GM23338 (cell line): ENCODE measurements at places on chromosomes 16 and 17. TPM values are rescaled to one million over a fixed set of nuclear protein-coding genes. Genes with fewer than 3 reads are reported as not detected.

- no peak overlapping the region for H3K27ac ChIP-seq
- H3K36me3 ChIP-seq, result peaks cover 13% of the 10 kb centered on the region; the same call in 1 of the 2 replicates
- no peaks in the 10 kb centered on the region for H3K4me1 ChIP-seq
- no peak for DNase-seq
- H3K4me3 ChIP-seq, result no peak overlapping the region
Measured at GRCh38 chr17:705863-706262, 8.8 kb downstream of the VPS53 start.

- H3K27ac ChIP-seq, result no peak overlapping the region
- no peak overlapping the region for H3K4me3 ChIP-seq
- DNase-seq, result no peak
- no peaks in the 10 kb centered on the region for H3K27me3 ChIP-seq
- H3K4me1 ChIP-seq, result peaks cover 7% of the 10 kb centered on the region; the same call in 1 of the 2 replicates
Measured at GRCh38 chr17:12567077-12568053, 98.3 kb upstream of the MYOCD start.

DNA sequence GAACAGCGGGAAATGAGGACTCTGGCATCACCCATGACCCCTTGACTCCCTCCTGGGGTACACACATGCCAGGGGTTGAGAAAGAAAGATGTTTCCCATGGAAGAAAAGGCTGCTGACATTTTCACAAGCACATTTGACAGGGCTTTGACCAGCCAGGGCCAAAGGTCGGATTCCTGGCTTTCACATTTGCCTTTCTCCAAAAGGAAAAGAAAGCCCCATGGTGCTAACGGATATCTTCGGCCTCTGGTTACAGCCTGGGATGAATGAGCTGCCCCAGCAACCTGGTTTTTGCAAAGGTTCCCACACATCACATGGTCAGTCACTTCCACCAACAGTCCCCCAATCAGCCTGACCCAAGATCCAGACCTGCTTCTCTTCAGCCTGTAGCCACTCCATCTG is 478.2 kb upstream of the CDH11 start:
- no peaks in the 10 kb centered on the region for H3K4me1 ChIP-seq
- H3K27me3 ChIP-seq, result no peaks in the 10 kb centered on the region
- H3K27ac ChIP-seq, result no peak overlapping the region
- H3K36me3 ChIP-seq, result no peaks in the 10 kb centered on the region
- no peak for DNase-seq

- H3K27me3 ChIP-seq, result no peaks in the 10 kb centered on the region
- H3K4me1 ChIP-seq, result no peaks in the 10 kb centered on the region
- DNase-seq, result no peak
- no peak overlapping the region for H3K4me3 ChIP-seq
- H3K36me3 ChIP-seq, result no peaks in the 10 kb centered on the region
Measured at GRCh38 chr16:68376590-68376989, 65.8 kb downstream of the PRMT7 start.

DNA sequence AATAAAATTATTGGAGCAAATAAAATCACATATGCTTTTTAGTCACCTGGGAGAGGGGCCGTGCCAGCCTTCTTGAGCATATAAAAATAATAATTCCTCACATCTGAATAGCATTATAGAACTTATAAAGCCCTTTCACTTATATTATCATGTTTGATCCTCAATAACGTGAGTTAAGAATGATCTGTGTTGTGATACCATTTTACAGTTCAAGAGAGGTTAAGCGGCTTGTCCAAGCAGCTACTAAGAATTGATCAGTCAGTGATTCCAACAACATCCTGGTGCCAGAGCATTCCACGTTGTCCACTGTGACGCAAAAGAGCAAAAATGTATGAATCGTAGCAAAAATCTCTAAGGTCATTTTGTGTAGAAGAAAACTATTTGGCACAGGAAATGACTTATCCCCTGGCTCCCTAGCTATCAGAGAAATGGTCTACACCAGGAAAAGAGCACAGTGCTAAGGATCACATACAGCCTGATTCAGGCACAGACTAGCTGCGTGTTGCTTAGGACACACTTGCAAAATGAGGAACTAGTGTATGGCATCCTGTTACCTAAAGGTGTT is 33.0 kb downstream of the ANKFN1 start:
- no peak for DNase-seq
- H3K27ac ChIP-seq, result no peak overlapping the region
- H3K4me1 ChIP-seq, result no peaks in the 10 kb centered on the region
- no peak overlapping the region for H3K4me3 ChIP-seq

DOC2A gene
- 7.5 and 10.0 TPM in 2 replicates for total RNA-seq

PLCD3 gene
- total RNA-seq, result 15.9 and 32.1 TPM in 2 replicates

ZNF646 gene
- 19.3 and 29.3 TPM in 2 replicates for total RNA-seq

CAMKK1 gene
- total RNA-seq, result 7.1 and 8.7 TPM in 2 replicates

CA4 gene
- total RNA-seq, result 4.9 and 8.2 TPM in 2 replicates
